CD4-positive, alpha-beta T cell treated with Interleukin-15 for 1 hour (primary cell): ENCODE measurements at places on chromosomes 2 and 18.

DNA sequence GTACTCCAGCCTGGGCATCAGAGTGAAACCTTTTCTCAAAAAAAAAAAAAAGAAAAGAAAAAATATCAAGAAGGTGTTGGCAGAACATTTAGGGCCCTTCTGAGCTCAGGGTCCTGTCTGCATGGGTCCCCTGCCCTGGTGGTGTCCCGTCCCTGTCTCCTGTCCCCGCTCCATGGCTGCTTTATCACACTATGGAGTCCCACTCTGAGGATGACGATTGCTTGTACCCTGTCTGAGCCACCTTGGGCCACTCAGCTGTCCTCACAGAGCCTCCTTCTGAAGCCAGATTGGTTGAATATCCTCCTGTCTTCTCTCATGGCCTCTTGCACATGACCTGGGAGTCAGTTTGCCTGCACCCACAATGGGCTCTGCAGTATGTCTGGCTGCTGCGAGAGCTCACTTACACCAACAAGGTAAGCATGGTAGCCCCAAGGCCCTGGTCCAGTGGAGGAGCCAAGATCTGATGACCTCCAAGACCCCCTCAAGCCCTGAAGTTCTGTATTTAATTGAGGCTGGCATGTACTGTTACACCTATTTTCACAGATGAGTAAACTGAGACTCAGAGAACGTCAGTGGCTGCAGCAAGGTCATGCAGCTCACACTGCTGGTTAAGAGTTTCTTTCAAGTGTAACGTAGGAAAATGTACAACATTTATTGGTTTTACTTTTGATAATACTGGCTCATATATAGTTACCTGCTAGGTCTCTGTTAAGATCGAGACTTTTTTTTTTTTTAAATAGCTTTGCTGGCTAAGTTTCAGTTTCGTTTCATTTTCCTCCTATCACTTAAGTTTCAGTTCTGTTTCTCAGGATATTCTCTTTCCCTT is 16.9 kb upstream of the ZCCHC2 start:
- DNase-seq, result no peak

DNA sequence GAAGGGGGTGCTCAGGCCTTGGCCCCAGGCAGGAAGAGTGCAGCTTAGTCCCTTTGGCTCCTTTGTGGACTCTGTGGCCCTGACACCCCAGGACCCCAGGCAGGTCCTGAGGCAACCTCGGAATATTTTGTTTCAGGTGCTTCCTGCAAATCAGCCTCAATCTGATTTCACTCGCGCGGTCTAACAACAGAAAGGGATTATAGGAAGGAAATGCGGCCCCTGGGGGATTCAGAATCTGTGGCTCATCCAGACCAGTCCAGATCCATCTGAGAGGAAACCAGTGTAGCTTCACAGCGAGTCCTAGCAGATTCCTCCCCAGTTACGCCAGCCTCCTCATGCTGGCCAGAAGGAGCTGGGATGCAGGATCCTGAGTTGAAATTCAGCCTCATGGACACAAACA is 59.5 kb upstream of the YWHAQ start:
- DNase-seq, result no peak

DNA sequence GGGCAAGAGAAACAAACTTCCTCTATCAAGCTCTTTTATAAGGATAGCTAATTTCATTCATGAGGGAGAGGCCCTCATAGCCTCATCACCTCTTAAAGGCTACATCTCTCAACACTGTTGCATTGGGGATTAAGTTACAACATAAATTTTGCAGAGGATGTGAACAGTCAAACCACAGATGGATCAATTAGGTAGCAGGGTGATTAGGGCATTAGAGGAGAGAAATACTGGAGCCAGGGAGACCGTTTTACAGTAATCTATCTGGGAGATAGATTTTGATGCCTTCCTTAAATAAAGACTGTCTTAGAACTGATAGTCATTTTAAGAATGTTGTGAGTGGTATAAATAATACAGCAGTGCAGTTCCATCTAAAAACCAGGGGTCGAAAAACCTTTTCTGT is 258.9 kb downstream of the DCC start:
- no peak for DNase-seq

DNA sequence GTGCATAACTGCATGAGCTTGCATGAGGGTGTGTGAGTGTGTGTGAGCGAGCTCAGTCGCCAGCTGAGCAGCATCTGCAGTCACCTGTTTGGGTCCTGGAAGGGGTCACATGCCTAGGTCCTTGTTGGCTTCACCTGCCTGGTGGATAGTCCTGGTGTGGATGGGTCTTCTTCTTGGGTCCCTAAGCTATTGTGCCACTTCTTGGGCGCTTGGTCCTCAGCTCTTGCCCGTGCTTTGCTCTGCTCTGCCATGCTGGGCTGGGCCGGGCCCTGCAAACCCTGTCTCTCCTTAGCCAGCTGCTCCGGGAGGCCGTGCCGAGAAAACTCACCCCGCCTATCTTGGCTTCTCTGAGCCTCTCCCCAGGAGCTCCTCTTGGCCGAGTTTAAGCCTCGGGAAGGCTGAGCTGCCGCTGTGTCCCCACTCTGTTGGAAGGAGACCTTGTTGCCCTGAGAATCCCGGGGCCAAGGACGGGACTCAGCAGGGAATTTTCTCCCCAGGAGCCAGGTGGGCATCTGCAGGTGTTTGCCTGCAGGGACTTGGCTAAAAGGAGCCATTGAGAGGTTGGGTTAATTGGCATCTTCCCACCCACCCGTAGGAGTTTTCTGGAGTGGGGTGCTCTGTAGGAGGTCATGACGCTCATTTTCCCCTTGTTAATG is 300.8 kb downstream of the NDUFA10 start:
- DNase-seq, result no peak

GRCh38 chr2:224174990-224175389 is 135.9 kb upstream of the SERPINE2 start:
- no peak for DNase-seq

GRCh38 chr2:3759331-3759730 is 56.0 kb downstream of the DCDC2C start:
- no peak for DNase-seq

GRCh38 chr2:99970292-99970868 is 172.0 kb downstream of the AFF3 start:
- DNase-seq, result no peak

DNA sequence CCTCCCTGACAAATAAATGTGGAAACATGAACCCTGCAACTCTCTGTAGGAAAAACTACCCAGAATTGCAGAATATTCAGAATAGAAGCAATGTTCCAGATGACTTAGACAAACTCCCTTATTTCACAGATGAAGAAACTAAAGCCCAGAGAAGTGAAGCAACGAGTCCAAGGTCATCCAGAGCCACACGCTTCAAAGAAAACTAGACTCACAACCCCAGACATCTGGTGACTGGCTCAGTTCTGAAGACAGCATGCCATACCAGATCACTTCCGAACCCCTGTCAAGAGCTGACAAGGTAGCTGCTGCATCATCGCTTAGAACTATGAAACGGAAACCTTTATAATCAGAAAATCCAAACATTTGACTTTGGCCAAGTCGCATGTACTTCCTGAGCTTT is 101.3 kb downstream of the PID1 start:
- DNase-seq, result no peak

DNA sequence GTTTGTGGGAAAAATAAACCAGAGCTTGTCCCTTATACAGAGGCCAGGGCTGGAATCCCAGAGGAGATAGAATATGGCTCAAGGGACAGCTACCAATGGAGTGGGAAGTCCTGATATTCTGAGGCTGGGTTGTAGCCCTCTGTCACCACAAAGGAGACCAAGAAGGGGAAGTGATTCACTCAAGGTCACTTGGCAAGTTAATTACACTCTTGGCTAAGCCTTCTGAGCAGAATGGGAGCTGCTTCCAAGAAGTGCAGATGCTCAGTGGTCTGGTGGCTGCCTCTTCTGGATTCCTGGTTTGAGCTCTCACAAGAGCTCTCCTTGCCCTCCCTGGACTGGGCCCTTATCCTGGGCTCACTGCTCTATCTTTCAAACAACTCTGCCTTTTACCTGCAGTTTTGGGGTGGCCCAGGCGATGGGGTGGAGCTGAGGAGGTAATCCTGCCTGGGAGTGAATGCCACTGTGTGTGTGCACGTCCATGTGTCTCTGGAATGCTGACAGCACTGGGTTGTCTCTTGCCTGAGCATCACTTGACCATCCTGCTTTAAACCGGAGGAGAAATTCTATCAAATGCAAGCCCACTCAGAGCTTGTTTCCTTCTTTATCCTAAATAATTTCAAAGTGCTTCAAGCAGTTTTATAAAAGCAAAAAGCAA is 168.2 kb downstream of the KCNS3 start:
- no peak for DNase-seq

GRCh38 chr2:6782517-6783237 is 83.0 kb downstream of the CMPK2 start:
- DNase-seq, result no peak
